ENCODE measurements at places on chromosomes 11 and 22.

DNA sequence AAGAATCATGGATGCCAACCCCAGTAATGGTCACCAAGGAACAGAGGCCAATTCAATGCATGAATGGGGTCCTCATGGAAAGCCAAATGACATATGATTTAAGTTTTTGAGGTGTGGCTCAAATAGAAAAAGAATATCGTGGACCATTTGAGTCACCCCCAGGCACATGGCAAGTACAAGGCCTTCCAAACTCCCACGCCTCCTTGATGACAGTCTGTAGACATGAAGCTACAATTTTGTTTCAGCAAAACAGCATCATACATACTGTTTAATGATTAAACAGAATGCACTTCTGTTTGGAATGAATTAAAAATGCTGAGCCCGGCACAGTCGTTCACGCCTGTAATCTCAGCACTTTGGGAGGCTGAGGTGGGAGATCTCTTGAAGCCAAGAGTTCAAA lies 7.4 kb downstream of the FADD start:
- DNase-seq, result no peak

DNA sequence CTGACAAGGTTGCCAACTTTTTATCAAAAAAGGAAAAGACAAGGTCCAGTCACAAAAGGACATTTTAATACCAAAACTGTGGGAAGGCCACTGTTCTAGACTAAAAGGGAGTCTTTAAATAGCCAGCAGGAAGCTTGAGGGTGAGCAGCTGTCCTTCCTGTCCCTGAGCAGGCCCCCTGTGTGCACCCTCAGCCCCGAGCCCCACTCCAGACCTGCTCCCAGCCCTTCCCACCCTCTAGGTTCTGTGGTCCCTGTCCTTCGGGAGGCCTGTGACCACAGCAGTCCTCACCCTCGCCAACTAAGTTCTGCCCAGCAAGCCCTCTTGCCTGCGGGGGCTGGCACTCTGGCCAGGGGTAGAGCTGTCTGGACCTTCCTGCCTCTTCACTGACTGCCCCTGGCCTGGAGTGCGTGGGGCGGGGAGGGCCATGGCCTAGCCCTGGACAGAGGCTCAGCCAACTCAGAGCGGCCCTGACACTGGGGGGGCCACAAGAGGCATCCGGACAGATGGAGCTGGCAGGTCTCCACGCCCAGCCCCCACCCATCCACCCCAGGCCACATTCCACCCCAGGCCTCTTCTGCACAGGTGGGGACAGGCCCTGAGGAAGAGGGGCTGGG lies 1.6 kb upstream of the PLXNB2 start:
- DNase-seq, result no peak

- DNase-seq, result peak; percentile 90
These were observed 31.4 kb downstream of the PLAAT5 start for GRCh38 chr11:63459586-63459985.

DNA sequence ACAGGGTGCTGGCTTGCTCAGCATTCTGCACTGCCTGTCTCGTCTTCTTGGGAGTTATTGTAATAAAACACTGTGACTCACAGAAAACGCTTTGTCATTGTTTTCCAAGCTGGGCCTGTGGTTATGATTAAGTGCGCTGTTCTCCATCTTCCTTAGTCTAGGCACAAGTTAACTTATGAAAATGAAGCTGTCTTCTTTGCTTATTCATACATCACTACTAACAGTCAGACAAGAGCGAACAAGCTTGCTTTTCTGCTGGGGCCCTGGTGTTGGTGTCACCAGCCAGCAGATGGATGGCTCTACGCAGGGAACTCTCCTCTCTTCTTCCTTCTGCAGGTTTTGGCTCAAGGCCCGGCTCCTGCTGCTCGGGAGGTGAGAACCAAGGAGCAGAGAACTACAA lies 380.1 kb upstream of the SYN3 start:
- no peak for DNase-seq

- peak; percentile 32 for DNase-seq
These were observed 561.1 kb downstream of the MN1 start for GRCh38 chr22:27240298-27241075.

DNA sequence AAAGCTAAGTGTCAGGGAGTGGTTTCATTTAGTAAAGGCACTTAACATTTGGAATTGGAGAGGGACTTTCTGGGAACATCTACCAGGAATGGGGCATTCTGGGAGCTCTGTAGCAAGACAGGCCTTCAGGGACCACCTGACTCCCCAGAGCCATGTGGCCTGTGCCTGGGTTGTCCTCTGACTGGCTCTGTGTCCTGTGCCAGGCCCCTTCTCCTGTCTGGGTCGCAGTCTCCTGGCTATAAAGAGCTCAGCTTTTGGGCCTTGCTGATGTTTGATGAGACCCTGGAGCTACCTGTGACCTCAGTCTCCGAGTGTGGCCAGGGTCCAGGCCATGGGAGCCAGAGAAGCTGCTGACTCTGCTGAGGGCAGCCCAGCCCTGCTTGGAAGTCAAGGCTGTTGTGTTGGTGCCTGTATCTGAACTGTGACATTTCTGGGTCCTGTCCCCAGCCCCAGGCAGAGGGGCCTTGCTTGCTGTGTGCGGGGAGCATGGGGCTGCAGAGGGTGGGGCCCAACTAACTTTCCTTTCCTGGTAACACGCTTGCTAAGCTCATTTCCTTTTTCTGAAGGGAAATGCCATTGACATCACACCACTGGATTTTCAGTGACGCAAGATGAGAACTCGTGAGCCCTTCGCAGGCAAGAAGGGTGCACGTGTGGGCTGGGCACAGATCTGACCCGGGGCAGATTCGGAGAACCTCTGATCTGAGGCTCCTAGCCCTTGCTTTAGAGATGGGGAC lies 41.3 kb downstream of the LRRC32 start:
- DNase-seq, result peak; percentile 45

DNA sequence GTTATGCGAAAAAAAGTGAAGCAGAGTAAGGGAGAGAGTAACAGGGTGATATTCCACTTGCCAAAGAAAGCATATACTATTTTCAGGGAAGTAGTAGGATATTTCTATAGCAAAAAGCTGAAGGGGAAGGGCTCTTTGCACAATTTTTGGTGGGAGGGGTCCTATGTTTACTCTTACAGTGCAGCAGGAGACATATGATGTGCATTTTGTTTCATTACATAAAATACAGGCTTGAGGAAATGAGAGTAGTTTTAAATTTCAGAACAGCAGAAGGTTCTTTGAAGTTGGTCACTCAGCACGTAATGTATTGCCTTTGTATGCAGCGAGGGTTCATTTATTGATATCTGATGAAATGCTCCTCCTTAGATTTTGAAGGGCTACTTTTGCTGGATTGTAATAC lies 3.1 kb upstream of the PIK3IP1 start:
- DNase-seq, result no peak

GRCh38 chr11:64492561-64492960 lies 98.5 kb upstream of the SLC22A12 start:
- DNase-seq, result no peak

DNA sequence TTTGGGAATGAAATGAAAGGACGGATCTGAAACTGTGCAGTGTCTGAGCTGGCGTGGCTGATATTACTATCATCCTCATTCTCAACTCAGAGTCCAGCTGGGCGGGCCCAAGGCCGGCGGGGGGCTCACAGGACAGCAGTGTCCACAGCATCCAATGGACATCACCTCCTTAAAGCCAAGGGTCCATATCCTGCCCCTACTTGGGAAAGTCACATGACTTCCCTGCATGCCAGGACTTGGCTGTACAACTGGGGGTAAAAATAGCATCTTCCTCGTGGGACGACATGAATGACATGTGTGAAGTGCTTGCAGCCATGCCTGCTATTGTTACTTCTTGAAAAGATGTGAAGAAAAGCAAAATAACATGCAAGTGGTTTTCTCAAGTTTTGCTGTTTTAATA lies 82.3 kb downstream of the TRMU start:
- no peak for DNase-seq

DNA sequence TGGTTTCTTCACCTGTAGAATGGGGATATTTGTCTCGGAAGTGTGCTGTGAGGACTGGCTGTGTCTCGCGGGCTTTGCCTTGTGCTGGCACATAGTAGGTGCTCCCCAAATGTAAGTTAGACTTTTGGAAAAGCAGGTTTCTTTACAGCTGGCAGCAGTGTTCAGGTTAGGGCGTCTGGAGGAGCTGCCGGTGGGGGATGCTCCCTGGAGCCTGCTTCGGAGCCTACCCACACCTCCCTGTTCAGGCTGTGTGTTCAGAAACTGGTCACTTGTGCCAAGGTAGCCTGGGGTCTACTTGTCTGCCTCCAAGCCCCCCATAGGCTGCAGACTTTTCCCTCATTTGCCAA lies 60.0 kb downstream of the OTOG start:
- DNase-seq, result peak; percentile 37

GRCh38 chr11:95307286-95307685 lies 76.3 kb upstream of the SESN3 start:
- no peak for DNase-seq

GRCh38 chr11:72983560-72983959 lies 158.6 kb downstream of the FCHSD2 start:
- no peak for DNase-seq

- no peak for DNase-seq
These were observed 93.3 kb downstream of the ZC3H12C start for GRCh38 chr11:110186456-110186855.

GRCh38 chr11:23696688-23697415 lies 800.0 kb upstream of the LUZP2 start:
- no peak for DNase-seq

- DNase-seq, result no peak
These were observed 163.7 kb downstream of the PKNOX2 start for GRCh38 chr11:125328225-125328580.

- no peak for DNase-seq
These were observed 159.2 kb downstream of the MSANTD4 start for GRCh38 chr11:105862736-105863367.

DNA sequence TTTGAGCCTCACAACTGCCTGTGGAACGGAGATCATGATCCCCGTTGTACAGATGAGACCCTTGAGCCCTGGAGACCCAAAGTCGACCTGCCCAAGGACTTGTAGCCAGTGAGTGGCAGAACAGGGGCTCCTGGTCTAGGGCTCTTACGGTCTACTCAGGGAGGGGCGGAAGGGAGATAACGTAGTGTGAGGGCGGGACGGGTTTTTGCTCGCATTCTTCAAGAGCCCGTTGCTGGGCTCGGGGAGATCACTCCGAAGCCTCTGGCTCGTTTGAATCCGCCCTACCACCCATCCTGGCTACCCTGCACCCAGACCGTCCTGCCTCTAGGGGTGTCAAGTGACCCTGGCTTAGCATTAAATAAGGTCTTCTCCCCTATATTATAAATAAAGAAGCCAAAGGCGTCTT lies 639 bp downstream of the CRY2 start:
- peak; percentile 83 for DNase-seq

DNA sequence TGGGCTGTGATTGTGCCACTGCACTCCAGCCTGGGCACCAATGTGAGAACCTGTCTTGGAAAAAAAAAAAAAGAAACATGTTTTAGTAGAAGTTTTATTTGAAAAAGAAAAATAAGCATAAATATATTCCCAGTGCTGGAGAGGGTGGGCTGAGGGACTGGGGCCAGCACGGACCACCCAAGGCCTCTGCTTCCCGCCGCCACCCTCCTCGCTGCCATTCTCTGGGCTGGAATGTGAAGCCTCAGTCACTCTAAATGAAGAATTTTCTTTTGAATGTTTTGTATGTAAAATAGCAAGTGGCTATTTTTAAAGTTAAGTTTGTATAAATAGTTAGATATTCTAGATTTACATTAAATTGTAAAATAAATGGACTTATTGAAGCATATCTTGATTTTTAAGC lies 5.1 kb upstream of the TRMU start:
- DNase-seq, result no peak

DNA sequence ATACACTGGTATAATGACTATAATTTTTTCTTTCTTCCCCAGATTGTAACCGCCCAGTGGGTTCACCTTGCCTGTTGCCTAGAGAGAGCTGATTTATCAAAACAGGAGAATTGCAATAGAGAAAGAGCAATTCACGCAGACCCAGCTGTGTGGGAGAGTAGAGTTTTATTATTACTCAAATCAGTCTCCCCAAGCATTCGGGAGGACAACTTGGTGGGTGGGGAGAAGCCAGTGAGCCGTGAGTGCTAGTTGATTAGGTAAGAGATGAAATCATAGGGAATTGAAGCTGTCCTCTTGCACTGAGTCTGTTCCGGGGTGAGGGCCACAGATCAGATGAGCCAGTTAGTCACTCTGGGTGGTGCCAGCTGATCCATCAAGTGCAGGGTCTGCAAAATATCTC lies 73.2 kb downstream of the SLC35F2 start:
- peak; percentile 71 for DNase-seq

GRCh38 chr11:120197251-120197891 lies 13.5 kb upstream of the OAF start:
- peak; percentile 92 for DNase-seq

GRCh38 chr11:118607401-118608359 lies at the start of gene PHLDB1:
PHLDB1 (plus strand) TSS chr11:118607615; CDS start chr11:118613837, 6,222 bp downstream.
- DNase-seq, result peak; percentile 79

DNA sequence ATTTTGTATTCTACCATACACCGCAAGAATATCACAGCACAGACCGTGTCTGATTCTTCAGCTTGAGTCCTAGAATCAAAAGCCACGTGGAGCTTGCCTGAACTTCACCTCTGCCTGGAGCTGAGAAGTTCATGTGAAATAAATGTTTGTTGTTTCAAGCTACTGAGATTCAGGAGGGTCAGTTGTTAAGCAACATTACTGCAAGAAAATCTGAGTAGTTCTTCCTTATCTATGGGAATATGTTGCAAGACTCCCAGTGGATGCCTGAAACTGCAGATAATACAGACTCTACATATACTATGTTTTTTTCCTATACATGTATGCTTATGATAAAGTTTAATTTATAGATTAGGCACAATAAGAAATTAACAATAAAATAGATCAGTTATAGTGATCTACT lies 995.3 kb downstream of the TBC1D22A start:
- no peak for DNase-seq

- DNase-seq, result no peak
These were observed 45.6 kb downstream of the DENND5A start for GRCh38 chr11:9219572-9219971.

GRCh38 chr11:119100994-119101758 lies 477 bp downstream of the DPAGT1 start:
- no peak for DNase-seq

DNA sequence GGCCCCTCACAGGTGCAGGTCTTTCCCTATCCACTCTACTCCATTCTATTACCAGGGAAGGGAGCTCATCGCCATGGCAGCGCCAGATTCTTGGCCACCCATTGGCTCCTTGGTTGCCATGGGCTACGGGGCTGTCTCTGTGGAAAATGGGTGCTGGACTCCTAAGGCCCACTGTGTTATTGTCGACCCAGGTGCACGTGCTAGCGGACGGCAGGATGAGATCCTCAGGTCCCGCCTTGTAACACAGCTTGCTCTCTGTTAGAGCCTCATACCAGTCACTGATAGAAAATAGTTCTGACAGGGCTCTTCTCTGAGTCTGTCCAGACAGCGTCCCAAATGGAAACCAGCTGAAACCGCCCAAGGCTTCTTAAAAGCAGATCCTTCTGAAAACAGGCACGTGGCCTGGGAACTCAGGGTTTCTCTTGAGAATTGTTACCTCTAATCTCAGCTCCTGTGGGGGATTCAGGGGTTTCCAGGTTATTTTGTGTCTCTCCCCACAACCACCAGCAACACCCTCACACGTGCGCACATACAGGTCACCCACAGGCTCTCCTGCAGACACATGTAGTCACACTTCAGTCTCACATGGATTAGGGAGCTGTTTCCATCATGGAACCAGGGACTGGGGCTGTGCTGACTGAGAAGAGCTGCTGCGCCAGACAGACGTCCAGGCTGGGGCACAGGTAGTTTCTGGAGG lies 1.5 kb downstream of the TUB start:
- DNase-seq, result no peak

- no peak for DNase-seq
These were observed 10.4 kb downstream of the RCOR2 start for GRCh38 chr11:63906585-63906984.

- DNase-seq, result no peak
These were observed 9.8 kb downstream of the APOBEC3D start for GRCh38 chr22:39030705-39031104.

- no peak for DNase-seq
These were observed 96.6 kb downstream of the FDX1 start for GRCh38 chr11:110526323-110526722.
